ENCODE measurements at places on chromosomes 1 and 21.

GRCh38 chr1:93437976-93438605 lies 9.8 kb upstream of the FNBP1L start:
- peak; percentile 33 for DNase-seq

GRCh38 chr21:16072737-16073136 lies 343.0 kb downstream of the USP25 start:
- DNase-seq = no peak

DNA sequence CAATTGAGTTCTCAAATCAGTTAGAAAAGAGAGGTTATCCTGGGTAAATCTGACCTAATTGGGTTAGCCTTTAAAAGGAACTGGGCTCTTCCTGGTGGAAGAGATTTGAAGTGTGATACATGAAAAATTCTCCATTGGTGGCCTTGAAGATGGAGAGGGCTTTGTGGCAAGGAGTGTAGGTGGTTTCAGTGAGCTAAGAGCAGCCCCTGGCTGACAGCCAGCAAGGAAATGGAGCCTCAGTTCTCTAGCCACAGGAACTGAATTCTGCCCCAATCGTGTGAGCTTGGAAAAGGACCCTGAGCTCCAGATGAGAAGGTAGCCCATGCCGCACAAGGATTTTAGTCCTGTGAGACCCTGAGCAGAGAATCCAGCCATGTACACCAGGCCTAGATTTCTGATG lies 12.7 kb upstream of the HYI start:
- no peak for DNase-seq

GRCh38 chr1:72281144-72281543 lies 1.2 kb downstream of the NEGR1 start:
- DNase-seq = no peak
